Renal cortex interstitium (tissue), 15 donors: ENCODE measurements at places on chromosomes 4 and X.

- DNase-seq = no peak
These were observed 40.0 kb downstream of the TXK start for GRCh38 chr4:48093991-48094416.

- DNase-seq = no peak
These were observed 1.6 kb upstream of the NKX1-1 start for GRCh38 chr4:1407657-1408333.

- no peak for DNase-seq
These were observed 183.3 kb upstream of the INTU start for GRCh38 chr4:127449449-127449848.

DNA sequence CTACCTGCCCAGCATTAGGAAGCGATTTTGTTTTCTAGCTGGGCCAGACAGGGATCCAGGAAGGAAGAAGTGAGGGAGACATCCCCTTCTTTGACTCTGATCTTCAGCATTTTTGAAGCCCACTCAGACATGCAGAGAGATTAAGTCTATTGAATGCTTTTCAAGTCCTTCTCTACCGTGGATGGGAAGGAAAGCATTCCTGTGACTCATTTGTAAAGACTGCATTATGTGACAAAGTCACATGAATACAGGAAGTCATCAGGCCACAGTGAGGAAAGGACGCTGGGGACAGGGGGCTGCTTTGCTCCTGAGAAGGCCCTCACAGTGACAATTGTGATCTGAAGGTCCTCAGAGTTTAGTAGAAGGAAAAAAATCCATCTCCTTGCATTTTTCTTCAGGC, 67.4 kb upstream of the GBA3 start:
- no peak for DNase-seq

DNA sequence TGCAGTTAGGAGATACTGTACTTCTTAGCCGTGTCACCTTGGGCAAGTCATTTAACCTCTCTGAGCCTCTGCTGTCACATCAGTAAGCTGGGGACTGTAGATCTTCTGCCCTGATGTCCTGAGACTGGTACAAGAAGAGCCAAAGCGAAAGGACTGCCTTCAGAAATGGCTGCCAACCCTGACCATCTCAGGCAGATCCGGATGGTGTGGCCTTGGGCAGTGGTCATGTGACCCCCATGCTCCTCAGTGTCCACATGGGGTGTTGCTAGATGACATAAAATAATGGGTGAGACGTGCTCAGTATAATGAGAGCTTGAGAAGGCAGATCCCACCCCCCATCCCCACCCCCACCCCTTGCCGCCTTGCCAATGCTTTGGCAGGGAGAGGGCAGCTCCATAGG, 60.4 kb upstream of the MTM1 start:
- no peak for DNase-seq

GRCh38 chrX:74423289-74423998, 2.2 kb downstream of the SLC16A2 start:
- no peak for DNase-seq

- no peak for DNase-seq
These were observed 31.5 kb downstream of the CASP3 start for GRCh38 chr4:184617600-184618196.

- no peak for DNase-seq
These were observed 94.3 kb upstream of the PLAC1 start for GRCh38 chrX:134752558-134752957.

DNA sequence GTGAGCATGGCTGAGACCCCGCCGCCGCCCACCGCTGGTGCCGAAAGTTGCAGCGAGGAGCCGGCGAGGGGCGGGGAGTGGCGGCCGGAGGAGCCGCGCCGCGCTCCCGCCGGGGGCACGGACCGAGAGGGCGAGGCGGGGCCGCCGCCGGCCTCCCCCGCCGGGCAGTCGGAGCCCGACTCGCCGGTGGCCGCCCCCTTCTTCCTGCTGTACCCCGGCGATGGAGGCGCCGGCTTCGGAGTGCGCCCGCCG, 16.5 kb downstream of the UTP3 start:
- DNase-seq = no peak

GRCh38 chrX:134895805-134896581, 94.8 kb upstream of the SMIM10 start:
- DNase-seq = no peak

- no peak for DNase-seq
These were observed 22.3 kb downstream of the ZNF718 start for GRCh38 chr4:146621-147020.

GRCh38 chrX:23857363-23857762, 50.4 kb downstream of the APOO start:
- DNase-seq = no peak

DNA sequence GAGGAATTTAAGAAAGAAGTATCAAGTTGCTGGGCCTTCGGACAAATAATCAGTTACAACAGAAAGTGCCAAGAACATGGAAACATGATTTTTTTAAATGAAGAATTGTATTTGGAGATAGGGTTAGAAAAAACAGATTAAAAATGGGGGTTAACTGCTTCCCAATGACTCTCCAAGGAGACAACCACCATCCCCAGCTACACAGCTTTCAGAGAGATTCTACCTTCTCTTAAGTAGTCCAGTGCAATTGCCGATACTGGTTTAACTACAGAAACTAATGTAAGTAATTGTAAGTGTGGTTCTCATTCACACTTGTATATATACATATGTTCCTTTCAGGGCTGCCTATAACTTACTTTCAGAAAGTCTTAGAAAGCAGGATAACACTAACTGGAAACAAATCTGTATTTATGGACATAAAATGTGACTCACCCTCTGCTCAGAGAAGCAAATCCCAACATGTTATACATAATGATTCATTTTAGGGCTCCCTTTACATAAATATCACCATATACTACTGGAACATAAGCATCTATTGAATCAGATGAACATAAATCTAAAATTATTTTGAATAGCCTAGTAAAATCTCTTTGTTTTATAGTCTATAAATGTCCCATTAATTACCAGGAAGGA, 248.9 kb upstream of the UGT8 start:
- DNase-seq = no peak

DNA sequence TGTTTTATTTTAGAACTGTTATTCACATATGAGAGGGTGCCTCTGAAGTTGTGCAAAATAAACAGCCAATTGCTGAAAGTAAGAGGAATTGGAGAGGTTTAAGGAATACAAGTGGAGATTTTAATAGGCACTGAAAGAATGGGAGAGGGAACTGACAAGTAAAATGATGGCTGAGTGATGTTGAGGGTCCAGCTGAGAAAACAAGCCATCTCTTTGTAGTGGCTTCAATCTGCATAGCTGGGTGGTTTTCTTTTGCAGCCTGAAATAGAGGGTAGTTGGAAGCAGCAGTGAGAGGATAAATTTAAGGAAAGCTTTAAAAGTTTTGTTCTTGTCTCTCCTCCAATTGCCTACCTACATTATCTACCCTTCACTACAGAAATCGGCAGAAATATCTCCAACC, 106.7 kb upstream of the DGKK start:
- DNase-seq = no peak

DNA sequence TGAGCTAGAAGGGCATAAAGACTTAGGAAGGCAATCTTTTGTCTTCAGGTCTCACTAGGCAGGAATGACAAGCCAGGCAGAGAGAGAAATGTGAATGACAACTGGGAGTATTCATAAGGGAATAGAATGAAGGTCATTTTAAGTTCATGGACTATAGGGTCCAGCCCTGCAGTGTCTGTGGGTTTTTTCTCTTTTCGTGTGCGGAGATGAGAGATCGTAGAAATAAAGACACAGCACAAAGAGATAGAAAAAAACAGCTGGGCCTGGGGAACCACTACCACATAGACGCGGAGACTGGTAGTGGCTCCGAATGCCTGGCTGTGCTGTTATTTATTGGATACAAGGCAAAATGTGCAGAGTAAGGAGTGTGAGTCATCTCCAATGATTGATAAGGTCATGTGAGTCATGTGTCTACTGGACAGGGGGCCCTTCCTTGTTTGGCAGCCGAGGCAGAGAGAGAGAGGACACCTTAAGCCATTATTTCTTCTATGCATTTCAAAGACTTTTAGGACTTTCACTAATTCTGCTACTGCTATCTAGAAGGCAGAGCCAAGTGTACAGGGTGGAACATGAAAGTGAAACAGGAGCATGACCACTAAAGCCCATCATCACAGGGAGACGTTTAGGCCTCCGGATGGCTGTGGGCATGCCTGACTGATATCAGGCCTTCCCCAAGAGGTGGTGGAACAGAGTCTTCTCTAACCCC, 921.8 kb upstream of the PCDH10 start:
- DNase-seq = no peak

DNA sequence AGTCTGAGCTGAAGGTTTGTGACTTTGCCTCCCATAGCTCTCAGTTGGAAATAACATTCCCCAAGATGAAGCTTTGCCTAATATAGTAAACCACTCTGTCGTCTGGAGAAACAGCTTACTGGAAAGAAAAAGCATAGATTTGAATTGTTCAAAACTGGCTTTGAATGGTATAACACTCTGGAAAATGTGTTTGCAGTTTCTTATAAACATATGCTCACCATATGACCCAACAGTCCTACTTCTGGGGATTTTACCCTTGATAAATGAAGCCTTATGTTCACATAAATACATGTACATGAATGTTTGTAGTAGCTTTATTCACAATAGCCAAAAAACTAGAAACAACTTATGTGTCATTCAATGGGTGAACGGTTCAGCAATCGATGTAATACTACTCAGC, 10.2 kb downstream of the VEGFD start:
- no peak for DNase-seq

- no peak for DNase-seq
These were observed 8.3 kb upstream of the AGA start for GRCh38 chr4:177450426-177451107.

GRCh38 chr4:128880662-128881061, 71.2 kb downstream of the JADE1 start:
- no peak for DNase-seq

GRCh38 chr4:77199276-77199675, 42.3 kb downstream of the CCNG2 start:
- no peak for DNase-seq

DNA sequence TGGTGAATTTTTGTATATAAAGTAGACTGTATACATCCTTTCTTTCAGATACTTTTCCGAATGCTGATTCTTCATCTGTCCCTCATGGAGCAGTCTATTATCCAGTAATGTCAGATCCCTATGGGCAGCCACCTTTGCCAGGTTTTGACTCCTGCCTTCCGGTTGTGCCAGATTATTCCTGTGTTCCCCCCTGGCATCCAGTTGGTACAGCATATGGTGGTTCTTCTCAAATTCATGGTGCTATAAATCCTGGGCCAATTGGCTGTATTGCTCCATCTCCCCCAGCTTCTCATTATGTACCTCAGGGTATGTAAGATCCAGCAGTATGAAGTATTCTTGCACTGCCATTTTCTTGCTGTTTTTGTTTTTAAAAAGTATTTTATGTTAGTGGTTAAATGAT, 78.7 kb downstream of the ALG13 start:
- DNase-seq = no peak

DNA sequence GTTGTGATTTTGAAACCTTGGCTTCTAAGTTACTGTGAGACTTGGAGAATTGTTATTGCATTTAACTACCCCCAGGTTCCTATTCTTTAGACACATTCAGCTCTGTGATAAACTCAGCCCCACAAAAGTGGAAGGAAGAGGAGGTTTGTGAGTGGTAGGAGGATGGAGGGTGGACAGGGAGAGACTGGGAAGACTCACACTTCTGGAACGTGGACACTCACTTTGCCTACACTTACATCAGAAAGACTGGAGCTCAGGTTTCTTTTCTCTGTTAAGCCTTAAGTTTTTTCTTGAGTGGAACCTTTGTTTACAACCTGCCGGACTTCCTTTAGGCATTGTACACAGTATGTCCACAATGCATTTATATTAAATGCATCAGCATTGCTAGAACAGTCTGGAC, 99.0 kb downstream of the AREG start:
- DNase-seq = no peak

GRCh38 chr4:107996949-107997788, 7.5 kb downstream of the HADH start:
- no peak for DNase-seq

DNA sequence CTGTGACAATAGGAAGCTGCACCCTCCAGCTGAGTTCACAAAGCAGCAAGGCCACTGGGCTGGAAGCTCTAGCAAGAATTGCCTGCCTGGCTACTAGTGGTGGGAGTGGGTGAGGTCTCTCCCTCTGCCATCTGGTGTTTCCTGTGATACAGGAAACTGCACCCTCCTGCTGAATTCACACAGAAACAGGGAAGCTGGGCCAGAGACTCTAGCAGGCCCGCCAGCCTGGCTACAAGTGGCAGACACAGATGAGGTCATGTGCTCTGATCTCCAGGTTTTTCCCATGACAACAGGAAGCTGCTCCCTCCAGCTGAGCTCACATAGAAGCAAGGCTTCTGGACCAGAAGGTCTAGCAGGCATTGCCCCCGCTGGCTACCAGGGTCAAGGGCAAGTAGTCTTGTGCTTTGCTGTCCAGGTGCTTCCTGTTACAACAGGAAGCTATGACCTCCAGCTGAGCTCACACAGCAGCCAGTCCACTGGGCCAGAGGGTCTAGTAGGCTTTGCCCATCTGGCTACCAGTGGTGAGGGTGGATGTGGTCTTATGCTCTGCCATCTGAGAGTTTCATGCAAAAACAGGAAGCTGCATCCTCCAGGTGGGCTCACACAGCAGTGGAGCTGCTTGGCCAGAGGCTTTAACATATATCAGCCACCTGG, 41.5 kb upstream of the ZXDA start:
- DNase-seq = no peak

DNA sequence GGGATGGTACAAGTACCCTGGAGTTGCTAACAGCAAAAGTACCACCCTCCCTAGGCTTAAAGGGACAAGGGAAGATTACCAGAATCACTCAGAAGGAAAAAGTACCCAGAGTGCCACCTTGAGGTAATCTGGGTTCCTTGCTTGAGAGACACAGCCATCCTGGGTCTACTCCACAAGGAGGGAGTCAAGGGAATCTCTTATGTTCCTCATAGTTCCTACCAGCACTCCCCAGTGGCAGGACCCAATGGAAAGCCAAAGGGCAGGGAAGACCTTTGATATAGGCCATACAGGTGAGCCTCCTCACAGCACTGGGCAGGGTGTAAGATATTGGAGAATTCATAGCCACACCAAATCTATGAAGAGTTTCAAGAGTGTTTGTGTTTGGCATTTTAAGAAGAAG, 5.7 kb downstream of the IL2 start:
- DNase-seq = no peak

DNA sequence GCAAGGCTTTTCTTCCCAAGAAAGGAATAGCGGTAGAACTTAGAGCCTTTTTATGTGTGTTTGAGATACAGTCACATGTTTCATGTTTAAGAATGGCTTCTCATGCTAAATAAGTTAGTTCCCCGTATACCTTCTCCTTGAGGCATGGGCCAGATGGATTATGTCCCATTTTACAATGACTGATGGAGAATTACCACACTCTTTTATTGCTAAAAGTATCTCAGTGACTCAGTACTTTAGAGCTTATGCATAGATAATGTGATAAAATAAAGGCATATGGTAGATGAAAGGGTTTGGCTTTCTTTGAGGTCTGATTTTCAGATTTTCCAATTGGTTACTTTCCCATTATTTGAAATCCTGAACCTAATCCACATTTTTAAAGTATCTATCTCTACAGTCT, 121.8 kb upstream of the BMPR1B start:
- DNase-seq = no peak

DNA sequence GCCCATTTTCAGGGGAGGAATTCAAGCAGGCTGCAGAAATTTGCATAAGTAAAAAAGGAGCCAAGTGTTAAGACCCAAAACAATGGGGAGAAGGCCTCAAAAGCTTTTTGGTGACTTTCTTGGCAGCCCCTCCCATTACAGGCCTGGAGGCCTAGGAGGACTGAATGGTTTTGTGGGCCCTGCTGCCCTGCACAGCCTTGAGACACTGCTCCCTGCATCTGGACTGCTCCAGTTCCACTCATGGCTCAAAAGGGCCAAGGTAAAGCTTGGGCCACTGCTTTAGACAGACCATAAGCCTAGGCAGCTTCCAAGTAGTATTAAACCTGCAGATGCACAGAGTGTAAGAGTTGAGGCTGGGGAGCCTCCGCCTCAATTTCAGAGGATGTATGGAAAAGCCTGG, 501.6 kb downstream of the MID1IP1 start:
- DNase-seq = no peak
